NCI-H2029 treated with DMSO at 0.1 percent for 48 hours (cell line): ENCODE measurements at places on chromosomes 1 and 21.

GRCh38 chr1:229991104-229991513 lies 75.9 kb upstream of the GALNT2 start:
- no peak for DNase-seq

GRCh38 chr1:86228546-86228945 lies 72.0 kb upstream of the COL24A1 start:
- no peak for DNase-seq

DNA sequence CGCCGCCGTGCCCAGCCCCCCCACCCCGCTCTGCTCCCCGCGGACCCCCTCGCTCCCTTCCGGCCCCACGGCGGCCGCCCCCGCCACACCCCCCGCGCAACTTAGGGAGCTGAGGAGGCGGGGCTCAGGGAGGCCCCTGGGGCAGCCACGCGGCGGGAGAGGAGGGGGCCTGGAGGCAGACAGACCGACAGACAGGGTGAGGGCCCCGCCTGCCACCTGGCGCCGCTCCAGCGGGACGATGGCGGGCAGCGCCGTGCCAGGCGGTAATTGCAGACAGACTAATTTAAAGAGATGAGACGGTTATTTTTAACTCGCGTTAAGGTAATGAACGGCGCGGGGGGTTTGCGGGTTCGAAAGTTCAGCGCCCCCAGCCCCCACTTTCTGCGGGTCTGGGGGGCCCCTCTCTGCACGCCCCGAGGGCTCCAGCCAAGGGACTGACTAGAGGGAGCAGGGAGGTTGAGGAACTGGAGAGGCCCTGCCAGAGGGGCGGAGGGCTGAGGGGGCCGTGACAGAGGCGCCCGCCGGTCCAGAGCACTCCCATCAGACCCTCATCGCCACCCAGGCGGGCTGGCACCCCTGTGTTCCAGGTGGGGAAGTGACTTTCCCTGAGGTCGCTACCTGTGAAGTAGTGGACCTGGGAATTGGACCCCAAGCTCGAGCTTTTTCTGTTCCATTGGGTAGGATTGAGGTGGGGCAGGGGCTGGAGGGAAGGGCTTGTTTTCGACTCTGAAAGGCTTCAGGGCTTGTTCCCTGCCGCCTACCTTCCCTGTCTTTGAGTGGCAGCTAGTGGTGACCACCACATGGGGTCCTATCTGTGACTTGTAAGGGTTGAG lies 5.4 kb downstream of the FOXO6 start:
- DNase-seq: peak; percentile 97

- peak; percentile 58 for DNase-seq
These were observed 23.2 kb downstream of the CD1D start for GRCh38 chr1:158203693-158204457.

GRCh38 chr1:235074523-235075047 lies 54.1 kb downstream of the TOMM20 start:
- DNase-seq: peak; percentile 78

DNA sequence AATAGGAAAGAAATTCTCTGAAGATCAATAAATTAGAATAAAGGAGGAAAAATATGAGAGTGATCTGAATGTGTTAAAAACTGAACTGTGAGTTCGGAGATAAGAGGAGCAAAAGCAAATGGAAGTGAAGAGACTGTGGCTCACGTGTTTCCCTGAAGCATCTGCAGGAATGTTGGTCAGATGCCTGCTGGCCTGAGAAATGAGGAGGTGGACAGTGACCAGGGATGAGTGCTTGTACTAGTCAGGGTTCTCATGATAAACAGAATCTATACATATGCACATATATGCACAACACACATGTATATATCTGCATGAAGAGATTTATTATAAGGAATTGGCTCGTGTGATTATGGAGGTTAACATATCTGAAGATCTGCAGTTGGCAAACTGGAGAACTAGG lies 103.4 kb upstream of the TIAM1 start:
- no peak for DNase-seq

- no peak for DNase-seq
These were observed 16.0 kb downstream of the TRIM62 start for GRCh38 chr1:33165809-33166208.

DNA sequence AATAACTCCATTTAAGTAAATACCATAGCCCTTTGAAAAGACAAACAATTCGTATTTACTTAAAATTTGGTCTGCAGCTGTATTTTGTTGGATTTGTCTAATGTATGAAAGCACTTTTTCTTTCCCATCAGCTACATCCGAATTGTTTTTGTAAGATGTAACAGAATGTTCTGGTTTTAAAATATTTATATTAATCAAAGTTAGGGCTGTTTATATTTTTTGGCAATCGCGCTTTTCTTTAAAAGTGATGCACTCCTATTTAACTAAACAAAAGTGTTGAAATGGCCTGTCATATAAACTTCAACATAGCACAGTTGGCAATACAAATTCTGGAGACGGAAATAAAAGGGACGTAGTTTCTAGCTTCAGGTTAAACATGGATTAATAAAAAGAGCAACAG lies 216.3 kb upstream of the ADGRL2 start:
- no peak for DNase-seq

- DNase-seq: no peak
These were observed 74.0 kb downstream of the ZC3H11B start for GRCh38 chr1:219538886-219539285.

- DNase-seq: no peak
These were observed 26.9 kb downstream of the ETS2 start for GRCh38 chr21:38832664-38833063.

DNA sequence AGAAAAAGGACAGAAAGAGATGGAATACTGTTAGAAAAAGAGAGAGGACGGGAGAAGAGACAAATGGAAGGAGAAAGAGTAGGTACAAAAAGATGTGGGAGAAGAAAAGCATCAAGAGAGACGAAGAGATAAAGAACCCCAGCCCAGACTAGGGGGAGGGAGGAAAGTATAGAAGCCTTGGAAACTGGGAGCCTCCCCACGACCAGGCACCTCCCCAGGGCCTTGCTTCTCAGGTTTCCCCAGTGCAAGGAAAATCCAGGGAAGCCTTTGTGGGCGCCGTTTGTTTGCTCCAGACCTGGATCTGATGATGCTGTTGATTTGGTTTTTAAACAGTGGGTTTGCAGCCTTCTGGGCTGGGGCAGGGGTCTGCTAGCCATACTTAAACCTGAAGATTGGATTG lies 15.2 kb upstream of the ALX3 start:
- DNase-seq: no peak

DNA sequence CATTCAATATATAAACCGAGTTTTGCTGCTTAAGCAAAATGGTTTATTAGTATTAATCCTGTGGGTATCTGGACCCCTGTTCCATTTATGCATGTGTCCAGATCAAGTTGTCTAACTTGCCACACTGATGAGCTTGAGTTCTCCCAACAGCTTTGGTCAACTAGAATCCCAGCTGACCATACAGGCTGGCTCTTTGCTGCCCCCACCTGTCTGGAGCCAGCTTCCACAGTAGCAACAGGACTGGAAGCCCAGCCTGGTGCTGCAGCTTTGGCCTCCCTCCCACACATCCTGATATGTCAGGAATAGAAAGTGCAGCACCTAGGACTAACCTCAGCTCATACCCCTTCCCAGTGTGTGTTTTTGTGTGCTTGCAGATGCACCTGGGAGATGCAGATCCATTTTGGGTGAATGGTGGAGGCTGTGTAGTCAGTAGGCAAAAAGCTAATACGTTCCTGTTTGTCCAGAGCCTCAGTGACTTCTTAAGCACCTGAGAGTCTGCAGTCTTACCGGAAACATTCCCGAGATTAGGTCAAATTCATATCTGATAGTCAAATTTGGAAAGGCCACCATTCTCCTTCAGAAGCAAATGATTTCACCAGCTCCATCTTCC lies 40.9 kb upstream of the BEND5 start:
- peak; percentile 62 for DNase-seq

- no peak for DNase-seq
These were observed at the start of gene SLC37A1 for GRCh38 chr21:42513151-42513984. SLC37A1 (plus strand) TSS chr21:42513852; CDS start chr21:42518455, 4,603 bp downstream.

GRCh38 chr1:85884372-85885035 lies 176.3 kb upstream of the ZNHIT6 start:
- DNase-seq: no peak

- peak; percentile 97 for DNase-seq
These were observed 115.4 kb upstream of the NEGR1 start for GRCh38 chr1:72397786-72398185.

- no peak for DNase-seq
These were observed 671.9 kb upstream of the USP24 start for GRCh38 chr1:55886856-55887712.

DNA sequence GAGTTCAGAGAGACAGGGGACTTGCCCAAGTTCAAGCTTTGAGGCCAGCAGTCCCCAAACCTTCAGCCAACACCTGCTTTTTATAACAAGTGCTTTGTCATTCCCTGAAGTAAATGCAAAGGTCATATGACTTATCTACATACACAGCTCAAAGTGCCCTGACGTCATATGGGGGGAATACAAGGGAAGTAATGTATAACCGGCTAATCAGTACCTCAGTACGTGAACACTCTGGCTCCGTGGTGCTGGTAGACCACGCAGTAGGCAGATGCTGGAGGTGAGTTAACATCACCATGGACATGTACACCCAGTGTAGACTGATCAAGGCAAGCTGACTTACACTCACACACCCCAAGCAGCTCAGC lies 60.0 kb downstream of the BACE2 start:
- DNase-seq: no peak

- DNase-seq: no peak
These were observed 80.3 kb downstream of the RUNX3 start for GRCh38 chr1:24849672-24850295.

DNA sequence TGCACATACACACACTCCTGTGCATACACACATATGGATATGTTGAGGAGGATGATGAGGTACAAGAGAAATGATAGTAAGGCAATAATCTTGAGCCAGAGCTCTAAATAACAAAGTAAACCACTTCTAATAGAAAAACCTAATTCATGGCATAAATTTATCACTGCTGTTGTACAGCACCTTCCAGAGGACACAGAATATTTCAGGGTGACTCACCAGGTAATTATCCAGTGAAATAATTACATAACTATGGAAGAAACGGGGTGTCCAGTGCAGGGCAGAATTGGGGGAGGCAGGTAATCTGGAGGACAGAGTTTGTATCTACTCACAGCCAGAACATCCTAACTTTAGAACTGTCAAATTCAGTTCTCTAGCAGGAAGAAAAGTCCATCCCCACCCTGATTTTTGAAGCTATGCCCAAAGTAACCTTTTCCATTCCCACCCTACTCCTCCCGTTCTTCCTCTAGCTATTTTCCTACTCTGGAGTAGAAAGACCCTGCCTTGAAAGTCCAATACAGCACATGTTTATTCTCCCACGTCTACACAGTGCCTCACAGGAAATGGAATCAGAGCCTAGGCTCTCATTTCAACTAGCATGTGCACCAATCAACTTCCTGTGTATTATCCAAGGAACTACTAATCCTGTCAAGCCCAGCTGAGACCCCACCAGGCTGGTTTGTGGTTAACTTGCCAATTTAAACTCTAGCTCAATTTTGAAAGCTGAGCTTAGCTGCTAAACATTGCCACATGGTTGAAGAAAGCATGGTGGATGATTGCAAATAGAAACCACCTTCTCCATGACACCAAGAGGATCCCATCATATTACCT lies 96.6 kb downstream of the PTPN14 start:
- no peak for DNase-seq

DNA sequence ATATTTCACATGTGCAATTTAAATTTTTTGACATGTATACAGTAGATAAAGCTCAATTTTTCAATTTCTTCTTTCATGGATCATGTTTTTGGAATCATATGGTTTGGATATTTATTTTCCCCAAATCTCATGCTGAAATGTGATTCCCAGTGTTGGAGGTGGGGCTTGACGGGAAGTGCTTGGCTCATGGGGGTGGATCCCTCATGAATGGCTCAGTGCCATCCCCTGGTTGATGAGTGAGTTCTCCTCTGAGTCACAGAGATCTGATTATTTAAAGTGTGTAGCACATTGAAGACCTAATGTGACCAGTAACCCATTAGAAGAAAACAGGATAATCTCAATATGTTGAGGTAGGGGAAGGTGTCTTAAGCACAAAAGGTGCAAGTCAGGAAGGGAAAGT lies 9.1 kb upstream of the IFI16 start:
- DNase-seq: peak; percentile 69

DNA sequence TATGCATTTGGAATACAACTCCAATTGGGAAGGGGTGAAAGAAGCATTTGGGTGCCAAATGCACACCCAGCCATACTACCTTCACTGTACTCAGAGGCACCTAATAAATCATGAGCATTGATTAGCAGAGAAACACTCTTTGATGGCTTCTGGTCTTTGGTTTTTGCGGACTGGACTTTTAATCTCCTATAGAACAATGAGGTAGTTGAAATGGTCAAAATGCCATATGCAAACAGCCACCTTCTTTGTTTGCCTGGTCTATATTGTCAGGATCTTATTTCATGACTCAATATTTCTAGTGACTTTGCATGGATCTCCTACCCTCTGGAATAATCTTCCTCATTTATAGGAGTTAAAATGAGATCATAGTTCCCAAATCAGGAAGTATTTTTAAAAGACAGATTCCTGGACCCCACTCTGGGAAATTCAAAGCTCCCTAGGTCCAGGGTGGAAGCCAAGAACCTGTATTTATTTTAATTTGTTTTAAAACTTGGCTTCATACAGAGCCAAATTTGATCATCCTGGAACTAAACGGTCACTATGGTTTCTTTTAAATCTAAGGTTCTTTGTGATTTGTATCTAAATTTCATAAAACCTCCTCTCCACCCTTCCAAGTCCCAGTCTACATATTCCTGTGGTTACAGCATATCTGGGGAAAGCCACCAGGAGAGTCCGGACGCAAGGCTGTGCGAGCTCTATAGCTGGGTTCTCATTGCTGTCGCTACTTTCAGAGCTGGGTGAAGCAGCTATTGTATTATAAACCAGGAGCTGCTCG lies 8.7 kb downstream of the FAM3B start:
- DNase-seq: no peak

- DNase-seq: no peak
These were observed 234.6 kb downstream of the BRINP3 start for GRCh38 chr1:190243056-190243455.

- no peak for DNase-seq
These were observed 777 bp downstream of the NUDT17 start for GRCh38 chr1:145846201-145846612.

- no peak for DNase-seq
These were observed 25.1 kb upstream of the CLIC4 start for GRCh38 chr1:24720152-24720551.

GRCh38 chr1:39657402-39657801 lies 14.5 kb downstream of the NT5C1A start:
- no peak for DNase-seq
